ENCODE measurements at places on chromosomes 2 and 18.

GRCh38 chr2:150426724-150427123, 60.7 kb downstream of the RND3 start:
- DNase-seq = no peak

- peak; percentile 36 for DNase-seq
Measured at GRCh38 chr2:204664708-204665121, 119.4 kb downstream of the PARD3B start.

GRCh38 chr2:132542953-132543569, 126.5 kb downstream of the GPR39 start:
- DNase-seq = no peak

DNA sequence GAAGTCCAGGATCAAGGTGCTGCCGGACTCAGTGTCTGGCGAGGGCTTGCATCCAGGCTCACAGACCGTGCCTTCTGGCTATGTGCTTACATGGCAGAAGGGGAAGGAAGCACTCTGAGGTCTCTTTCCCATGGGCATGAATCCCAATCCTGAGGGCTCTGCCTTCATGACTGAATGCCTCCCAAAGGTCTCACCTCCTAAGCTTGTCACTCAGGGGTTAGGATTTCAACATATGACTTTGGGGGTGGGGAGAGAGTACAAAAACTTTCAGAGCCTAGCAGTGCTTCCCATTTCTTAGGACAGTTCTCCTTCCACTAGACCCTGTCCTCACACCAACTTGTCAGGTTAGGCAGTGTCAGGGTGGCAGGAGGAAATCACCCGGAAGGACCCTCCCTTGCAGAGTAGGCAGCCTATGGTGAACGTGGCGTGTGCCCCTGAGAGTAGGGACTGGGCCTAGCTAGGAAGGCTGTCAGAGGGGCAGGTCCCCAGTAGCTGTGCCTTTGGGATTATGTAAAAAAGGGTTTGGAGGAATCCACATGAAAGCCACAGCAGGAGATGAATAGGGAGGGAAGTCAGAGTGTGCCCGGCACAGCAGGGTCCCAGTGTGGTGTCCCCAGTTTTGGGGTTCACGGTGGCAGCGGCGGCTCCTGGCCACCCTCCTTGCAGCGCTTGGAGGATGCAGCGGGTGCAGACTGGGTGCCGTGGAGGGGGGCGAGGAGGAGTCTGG, 233.3 kb downstream of the LDLRAD4 start:
- DNase-seq = no peak

GRCh38 chr2:20985062-20985461, 58.8 kb downstream of the APOB start:
- DNase-seq = no peak

- DNase-seq = no peak
Measured at GRCh38 chr2:121417826-121418225, 112.9 kb upstream of the RNU4ATAC start.

DNA sequence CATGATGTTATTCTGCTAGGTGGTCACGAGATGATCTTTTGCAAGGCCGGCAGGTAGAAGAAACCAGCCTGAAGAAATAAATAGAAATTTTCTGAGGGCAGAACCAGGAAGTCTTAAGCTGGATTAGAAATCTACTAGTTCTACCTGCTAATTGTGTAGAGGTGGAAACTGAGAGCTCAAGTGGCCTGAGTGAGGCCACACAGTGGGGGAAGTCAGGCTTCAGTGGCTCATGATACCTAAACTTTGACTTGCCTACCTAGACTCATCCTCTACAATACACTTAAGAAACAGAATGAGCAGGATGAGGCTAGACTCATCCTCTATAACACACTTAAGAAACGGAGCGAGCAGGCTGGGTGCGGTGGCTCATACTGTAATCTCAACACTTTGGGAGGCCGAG, 134.9 kb upstream of the NDUFV2 start:
- DNase-seq = no peak

DNA sequence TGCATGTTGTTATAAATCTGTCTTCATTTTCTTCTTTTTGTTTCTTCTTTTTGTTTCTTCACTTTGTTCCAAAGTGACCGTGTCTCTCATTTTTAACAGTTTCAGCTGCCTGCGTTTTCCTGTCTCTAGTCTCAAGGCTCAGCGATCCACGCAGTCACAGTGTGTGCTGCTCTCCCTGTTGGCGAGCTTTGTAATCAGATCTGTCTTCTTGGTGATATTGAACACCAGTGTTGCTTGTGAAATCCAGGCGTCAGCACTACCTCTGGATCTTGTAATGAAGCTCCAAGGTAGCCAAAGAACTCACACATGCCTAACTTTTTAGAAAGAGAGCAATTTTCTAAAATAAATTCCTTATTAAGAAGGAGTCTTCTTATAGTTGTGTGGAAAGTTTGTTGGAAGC, 13.2 kb downstream of the SNTG2 start:
- no peak for DNase-seq

GRCh38 chr2:16756831-16757644, 91.4 kb upstream of the CYRIA start:
- DNase-seq = peak; percentile 59

DNA sequence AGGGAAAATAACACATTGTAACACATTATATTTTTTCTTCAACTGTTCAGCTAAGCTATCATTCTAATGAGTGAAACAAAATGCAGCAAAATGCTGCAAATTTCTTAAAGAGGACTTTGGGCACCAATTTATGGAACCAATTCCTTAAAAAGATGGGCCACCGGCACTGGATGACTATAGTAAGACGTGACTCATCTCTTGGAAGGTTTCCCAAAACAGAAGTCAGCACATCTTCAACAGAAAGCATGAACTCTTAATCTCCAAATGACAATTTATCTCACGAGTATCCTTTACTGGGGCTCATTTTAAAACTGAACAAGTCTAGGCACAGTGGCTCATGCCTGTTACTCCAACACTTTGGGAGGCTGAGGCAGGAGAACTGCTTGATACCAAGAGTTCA, 213.4 kb downstream of the CDH20 start:
- peak; percentile 20 for DNase-seq

- peak; percentile 18 for DNase-seq
Measured at GRCh38 chr18:11154368-11154989, 5.1 kb upstream of the PIEZO2 start.

GRCh38 chr2:102138331-102138730, 4.2 kb upstream of the IL1R1 start:
- DNase-seq = no peak

DNA sequence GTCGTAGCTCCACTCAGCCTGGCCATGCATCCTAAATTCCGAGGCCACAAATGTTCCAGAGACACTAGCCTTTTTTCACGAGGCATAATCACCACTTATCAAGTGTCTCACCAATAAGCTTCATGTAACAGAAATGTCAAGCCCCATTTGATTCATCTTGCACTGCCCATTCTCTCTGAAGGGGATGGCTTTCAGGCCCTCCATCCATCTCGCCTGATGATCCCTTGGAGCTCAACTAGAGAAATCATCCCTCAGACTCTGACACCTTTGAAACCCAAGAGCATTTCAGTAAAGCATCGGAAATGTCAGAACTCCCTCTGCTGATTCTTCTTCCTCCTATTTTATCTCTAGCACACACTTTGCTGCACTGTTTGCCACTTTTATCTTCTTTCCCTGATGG, 91.7 kb downstream of the DCC start:
- DNase-seq = no peak

DNA sequence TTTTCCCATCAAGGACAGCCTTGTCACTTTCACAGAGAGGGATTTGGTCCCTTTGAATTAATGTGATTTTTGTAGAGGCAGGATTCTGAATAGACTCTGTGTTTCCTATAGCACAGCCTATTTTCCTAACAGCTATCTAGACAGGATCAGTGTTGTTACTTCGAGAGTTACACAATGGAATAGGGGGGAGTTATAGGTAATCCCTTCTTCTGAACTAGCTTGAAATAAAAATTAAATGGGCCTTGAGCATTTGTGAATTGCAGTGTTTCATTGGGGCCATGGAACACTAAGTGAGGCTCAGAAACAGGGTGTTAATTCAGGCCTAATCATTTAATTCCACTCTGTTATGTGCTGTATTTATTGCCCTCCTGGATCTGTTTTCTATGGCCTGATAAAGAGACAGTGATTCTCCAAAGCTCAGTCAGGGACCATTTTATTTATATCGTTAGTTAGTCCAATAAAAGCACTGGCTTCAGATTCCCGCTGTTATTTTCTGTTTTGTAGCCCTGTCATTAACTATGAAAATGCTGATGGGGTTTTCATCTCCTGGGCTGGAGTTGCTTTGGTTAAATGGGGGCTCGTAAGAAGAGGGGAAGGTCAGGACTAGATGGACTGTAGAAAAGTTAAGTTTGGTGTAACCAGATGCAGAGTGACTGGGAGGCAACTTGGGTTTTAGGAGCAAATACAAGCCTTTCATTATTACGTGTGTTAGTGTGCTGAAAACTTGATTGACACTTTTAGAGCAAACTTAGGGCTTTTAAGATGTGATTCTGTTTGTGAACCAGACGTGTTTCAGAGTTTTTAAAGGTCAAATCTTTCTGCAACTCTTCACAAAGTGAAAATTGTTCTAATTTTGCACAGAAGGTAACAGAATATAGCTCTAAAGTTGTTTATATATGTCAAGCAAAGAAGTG, 461.0 kb upstream of the HNRNPA3 start:
- DNase-seq = no peak

GRCh38 chr18:75455249-75456198, 28.0 kb upstream of the SMIM21 start:
- DNase-seq = no peak

GRCh38 chr2:37614061-37614738, 57.2 kb downstream of the CDC42EP3 start:
- DNase-seq = no peak

DNA sequence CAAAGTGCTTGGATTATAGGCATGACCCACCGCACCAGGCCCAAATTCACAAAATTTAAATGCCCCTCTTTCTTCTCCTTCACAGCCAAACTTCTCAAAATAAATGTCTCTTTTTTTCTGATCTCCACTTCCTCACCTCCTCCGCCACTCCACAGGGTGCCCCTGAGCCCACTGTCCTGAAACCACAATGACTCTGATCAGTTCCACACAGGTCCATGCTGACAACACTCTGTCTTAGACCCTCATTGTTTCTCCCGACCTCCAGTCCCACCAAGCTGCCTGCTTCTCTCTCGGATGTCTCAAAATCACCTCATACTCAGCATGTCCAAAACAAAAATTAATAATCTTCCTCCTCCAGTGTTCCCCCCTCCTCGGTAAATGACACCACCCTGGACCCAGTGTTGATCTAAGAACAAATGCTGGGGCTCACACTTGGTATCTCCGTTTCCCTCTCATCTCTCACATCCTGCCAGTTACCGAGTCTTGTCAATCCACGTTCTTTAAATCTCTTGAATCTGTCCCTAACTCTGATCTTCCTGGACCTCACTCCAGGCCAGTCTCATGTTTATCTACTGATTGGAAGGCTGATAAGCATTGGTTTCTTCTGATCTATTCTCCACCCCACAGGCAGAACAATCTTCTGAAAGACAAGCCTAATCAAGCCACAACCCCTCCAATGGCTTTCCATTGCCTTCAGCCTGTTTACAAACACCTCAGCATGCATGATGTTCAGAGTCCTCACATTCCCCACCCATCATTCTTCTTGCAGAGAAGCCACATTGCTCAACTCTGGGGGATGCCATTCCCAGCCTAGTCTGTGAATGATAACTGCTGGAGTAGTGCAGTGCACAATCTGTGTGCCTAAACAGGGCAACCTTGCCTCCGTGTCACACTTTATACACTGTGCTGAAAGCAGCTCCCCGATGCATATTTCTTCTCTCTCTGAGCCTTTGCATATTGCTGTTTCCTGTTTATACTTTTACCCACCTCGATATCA, 12.4 kb upstream of the ANKRD44 start:
- DNase-seq = no peak

GRCh38 chr2:52558265-52558664, 1209.3 kb upstream of the CHAC2 start:
- no peak for DNase-seq

DNA sequence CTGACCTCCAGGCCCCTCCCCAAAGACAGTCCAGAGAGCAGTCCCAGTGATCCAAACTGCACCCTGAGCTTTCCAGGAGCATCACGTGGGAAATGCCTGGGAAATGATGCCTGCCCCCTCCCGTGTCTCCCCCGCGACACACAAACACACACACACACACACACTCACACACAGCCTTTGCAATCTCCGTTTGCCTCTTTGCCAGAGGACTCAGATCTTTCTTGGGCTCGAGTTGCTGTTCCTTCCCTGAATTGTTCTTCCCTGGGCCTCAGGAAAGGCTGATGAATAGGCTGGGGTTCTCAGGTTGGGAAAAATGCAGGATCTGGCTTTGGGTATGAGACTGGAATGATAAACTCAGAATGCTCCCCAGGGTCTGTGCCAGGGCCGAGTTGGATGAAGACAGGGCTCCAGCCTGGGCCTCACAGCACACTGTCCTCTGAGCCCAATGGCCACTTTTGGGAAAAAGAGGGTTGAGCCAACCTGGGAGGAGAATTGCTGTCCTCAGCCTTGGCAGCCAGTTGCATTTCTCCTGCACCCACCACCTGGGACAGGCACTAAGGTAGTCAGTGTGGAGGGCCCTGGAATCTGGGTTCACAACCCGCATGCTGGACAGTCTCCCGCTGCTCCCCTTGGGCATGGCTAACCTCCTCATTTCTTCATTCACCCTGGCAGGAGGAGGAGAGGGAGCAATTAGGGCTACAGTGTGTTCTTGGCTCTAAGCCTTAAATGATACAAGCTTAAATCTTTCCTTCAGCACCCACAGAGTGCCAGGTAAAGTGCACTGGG, 43.9 kb upstream of the ATP6V1B1 start:
- DNase-seq = no peak

- no peak for DNase-seq
Measured at GRCh38 chr2:156037482-156037881, 295.0 kb downstream of the NR4A2 start.

GRCh38 chr2:177038787-177039484, 173.7 kb upstream of the HNRNPA3 start:
- DNase-seq = no peak

DNA sequence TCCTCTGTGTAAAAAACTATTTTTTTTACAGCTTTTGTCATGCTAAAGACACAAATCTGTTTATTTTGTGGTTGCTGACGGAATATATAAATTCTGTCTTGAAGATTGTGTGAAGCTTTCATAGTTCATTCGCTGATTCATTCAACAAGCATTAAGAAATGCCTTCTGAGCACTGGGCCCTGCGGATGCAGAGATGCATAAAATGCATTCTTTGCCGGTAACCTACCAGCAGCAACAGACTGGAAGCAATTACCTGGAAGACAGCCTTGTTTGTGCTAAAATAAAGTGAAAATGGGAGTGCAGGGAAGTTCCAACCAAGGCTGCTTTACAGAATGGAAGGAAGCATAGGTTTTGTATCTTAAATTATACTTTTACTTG, 119.7 kb downstream of the PMAIP1 start:
- no peak for DNase-seq

GRCh38 chr2:48727560-48727959, 28.0 kb downstream of the LHCGR start:
- no peak for DNase-seq

GRCh38 chr18:35624146-35624545, 42.6 kb downstream of the GALNT1 start:
- no peak for DNase-seq

- no peak for DNase-seq
Measured at GRCh38 chr2:939936-940601, 10.6 kb upstream of the SNTG2 start.

All from LoVo (cell line).